NCI-H2081 (cell line): ENCODE measurements at places on chromosomes 6 and 20.

DNA sequence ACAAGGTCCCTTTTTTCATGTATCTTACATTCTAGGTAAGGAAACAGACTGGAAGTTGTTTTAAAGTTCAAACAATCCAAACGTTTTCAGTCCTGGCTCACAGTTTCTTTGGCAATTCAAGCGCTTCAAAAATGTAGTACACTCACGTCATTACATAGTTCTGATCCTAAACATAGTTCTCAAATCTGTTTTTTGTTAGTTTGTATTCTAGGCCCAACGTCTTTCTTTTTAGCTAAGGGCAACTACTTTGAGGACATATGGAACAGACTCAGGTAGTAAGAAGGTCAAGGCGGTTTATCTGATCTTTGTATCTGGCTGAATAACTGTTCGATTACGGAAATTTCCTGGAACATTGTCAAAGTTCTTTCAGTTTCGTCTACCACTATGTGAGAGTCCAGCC lies 36.9 kb upstream of the PLCB4 start:
- DNase-seq = no peak

- no peak for DNase-seq
Observed at GRCh38 chr20:50348096-50348495, 157.5 kb downstream of the CEBPB start.

GRCh38 chr6:106749609-106750008 lies 120.2 kb downstream of the QRSL1 start:
- no peak for DNase-seq

- DNase-seq = no peak
Observed at GRCh38 chr6:161272635-161273273, 1.1 kb downstream of the AGPAT4 start.

DNA sequence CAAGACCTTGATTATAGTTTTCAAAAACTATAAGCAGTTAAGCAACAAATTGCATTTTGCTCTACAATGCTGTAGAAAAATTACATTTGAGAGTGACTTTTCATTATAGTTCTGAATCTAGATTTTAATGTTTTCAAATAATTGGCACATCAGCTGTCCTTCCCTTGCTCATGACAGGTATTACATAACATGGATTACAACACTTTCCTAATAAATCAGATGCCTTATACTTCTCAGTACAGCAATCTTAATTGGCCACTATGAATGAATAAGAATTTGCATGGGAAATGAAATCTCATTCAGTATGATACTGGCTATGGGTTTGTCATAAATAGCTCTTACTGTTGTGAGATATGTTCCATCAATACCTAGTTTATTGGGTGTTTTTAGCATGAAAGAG lies 29.9 kb downstream of the HSF2 start:
- no peak for DNase-seq

DNA sequence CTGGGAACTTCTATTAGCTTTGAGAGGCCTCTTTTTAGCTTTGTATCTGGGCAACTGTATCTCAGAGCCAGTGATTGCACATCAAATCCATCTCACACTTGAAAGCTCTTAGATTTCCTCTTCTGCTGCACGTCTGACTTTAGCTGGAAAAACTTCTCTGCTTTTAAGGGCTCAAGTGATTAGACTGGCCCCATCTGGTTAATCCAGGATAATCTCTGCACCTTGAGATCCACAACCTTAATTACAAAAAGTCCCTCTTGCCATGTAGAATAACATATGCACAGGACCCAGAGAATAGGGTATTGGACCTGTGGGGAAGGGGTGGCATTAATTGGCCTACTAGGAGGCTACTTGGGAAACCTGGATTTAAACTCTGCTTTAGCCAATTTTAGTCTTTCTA lies 24.2 kb downstream of the KLHL31 start:
- DNase-seq = no peak
